ENCODE measurements at places on chromosomes 1 and 21.

DNA sequence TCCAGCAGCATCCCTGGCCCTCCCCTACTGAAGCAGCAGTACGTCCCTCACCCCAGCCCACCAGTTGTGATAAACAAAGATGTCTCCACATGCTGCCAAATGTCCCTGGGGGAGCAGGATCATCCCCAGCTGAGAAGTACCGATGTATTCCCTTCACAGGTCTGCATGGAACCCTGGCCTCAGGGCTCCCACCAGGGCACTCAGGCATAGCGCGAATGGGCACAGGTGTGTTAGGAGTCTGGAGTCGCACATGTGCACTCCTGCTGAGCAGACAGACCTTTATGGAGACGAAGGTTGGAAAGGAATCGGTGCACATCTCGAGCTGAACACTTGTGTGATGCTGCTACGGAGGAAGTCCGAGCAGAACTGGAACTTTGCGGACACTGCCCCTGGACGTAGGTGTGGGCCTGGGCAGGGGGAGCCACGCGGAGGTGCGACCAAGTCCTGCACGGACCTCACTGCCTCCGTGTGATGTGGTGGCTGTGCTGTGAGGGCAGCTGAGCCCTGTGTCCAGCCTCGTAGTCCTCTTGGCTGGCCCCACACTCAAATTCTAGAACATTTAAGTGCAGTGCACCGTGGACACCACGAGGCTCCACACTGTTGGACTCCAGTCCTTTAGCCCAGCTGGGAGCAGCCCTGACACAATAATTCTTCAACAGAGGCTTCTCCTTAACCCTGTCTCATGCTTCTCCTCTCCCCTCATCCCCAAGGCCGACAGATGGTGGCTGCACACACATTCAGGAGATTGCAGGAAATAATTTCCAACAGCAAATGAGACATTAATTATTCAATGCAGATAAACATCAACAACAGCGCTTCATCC lies 43.4 kb downstream of the RSPH1 start:
- DNase-seq, result no peak

DNA sequence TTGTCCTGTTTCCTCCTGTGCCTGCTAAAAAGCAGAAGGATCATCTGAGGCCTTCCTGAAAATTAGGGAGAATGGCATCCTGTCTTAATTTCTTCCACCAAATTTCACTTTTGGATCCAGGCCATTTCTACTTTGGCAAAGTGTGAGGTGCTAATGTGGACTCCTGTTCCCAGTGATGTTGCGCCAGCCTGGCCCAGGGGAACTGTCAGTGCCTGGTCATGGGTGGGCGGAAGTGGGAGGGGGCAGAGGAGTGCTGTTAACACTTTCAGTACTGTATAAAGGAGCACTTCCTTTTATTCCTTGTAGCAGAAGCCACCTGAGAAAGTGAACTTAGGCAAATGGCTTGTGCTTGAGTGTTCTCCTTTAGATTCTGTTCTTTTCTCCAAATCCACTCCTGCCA lies 19.9 kb downstream of the ELAPOR1 start:
- DNase-seq, result no peak

- peak; percentile 34 for DNase-seq
Measured at GRCh38 chr1:9852410-9853248, 28.9 kb upstream of the CLSTN1 start.

DNA sequence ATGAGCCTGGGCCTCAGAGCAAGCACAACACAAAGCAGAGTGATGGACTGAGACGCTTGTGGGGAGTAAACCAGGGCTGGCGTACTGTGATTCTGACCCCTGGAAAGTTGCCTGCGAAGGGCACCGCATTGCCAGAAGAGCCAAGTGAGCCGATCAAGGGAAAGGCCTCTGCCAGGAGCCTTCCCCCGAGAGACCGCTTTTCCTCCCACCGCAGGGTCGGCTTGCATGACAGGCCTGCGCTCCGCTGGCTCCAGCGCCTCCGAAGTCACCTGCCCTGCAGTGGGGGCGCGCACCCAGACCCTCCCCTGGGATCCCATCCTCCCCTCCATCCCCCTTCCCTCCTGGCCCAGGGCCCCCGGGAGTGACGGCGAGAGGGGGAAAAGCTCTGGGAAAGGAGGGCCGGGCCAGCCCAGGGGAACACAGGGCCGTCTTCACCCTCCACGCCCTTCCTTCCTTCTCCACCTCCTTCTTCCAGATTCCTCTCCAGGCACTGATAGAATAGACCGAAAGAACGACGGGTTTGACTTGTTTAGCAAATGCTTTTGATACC lies 165.0 kb downstream of the TRIM33 start:
- DNase-seq, result peak; percentile 77

DNA sequence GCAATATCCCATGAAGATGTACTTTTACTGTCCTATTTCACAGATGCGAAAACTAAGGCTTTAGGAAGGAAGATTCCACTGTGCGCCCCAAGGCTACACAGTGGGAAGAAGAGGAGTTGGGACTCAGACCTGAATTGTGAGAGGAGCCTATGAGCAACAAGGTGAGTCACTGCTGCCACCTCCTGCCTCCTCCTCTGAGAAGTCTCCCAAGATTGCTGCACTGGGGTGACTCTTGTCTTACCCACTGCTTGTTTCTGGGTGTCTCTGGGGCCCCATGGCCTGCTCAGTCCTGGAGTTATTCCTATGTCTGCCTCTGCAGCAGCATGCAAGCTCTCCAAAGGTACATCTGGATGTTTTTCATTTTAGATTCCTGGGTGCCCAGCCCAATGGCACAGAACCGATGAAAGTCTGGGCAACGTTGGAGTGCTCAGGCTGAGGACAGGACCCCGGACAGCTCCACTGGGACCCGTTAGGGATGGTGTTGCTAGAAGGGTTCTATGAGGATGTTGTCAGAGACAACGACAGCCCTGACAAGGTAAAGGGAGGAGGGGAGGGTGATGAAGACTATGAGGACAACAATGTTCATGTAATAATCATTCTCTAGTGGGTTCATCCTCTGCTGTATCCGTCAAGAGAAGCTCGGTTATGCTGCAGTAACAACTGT lies 11.0 kb upstream of the C1QA start:
- peak; percentile 38 for DNase-seq

DNA sequence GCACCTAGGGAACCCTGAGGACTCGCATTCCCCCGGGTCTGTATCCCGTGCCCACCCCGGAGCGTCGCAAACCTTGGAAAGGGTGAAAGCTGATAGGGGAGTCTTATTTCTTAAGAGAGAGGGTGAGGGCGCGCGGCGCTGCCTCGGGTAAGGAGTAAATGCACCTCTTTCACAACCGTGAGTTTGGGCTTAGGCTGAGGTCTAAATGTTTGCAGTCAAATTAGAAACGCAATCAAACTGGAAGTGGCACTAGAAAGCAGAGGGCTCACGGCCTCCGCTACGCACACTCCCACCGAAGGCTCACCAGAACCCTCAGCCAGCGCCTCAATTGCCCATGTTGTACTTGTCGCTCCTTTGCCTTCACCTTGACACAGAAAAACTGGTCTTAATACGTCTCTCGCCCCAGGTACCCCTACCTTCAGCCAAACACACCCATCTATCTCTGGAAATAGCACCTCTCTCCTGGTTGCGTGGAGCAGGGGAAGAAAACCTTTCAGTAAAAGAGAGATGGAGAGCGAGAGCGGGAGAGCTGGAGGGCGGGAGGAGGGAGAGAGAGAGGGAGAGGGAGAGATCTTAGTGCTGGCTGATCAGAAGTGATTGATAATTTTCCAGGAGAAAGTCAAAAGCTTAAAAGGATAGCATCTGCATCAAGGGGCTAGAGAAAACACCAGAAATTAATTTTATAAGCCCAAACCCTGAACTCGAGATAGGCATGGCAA lies 1.7 kb upstream of the HLX start:
- DNase-seq, result peak; percentile 73

DNA sequence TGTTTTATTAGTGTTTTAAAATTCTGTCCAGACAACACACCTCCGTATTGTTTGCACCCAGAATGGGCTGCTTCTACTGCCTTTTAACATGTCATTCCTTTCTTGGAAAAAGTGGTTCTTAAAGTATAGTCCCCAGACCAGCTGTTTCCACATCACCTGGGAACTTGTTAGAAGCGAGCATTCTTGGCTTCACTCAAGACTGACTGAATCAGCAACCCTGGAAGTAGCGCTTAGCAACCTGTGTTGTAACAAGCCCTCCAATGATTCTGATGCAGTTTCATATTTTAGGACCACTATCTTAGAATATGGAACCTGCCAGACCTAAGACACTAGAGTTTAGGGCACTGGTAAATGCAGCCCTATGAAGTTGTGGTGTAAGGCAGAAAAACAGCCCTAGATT lies 6.0 kb upstream of the PPIE start:
- DNase-seq, result no peak

- DNase-seq, result no peak
Measured at GRCh38 chr1:198276241-198276640, 119.4 kb downstream of the NEK7 start.

DNA sequence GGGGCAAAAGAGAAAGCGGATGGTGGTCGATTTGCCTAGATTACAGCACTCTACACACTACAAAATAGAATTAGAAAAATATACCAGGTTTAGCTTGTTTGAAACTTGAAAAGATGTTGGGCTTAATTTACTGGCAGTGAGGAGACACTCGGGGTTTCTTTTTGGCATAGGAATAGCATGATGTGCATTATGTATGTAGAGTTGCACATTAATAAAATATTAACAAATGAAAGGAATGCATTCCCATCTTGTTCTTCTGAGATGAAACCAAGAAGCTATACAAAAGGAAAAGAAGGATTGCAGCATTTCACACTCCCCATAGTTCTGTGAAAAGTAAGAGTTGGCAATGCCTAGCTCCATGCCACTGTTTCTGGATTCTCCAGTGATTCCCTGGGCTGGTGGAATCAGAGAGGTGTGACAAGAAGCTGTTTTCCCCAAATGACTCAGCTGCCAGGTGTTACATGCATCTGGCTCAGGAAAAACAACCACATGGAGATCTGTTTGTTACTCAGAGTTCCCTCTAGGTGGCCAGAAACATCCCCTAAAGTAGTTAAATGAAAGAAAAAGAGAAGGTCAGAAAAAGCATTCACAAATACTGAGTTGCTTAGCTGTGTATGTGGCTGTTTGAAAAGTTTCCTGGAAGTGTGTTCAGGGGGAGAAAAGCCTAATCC lies 115.6 kb downstream of the UCK2 start:
- DNase-seq, result no peak

GRCh38 chr1:210257698-210258529 lies 25.3 kb downstream of the SERTAD4 start:
- DNase-seq, result no peak

DNA sequence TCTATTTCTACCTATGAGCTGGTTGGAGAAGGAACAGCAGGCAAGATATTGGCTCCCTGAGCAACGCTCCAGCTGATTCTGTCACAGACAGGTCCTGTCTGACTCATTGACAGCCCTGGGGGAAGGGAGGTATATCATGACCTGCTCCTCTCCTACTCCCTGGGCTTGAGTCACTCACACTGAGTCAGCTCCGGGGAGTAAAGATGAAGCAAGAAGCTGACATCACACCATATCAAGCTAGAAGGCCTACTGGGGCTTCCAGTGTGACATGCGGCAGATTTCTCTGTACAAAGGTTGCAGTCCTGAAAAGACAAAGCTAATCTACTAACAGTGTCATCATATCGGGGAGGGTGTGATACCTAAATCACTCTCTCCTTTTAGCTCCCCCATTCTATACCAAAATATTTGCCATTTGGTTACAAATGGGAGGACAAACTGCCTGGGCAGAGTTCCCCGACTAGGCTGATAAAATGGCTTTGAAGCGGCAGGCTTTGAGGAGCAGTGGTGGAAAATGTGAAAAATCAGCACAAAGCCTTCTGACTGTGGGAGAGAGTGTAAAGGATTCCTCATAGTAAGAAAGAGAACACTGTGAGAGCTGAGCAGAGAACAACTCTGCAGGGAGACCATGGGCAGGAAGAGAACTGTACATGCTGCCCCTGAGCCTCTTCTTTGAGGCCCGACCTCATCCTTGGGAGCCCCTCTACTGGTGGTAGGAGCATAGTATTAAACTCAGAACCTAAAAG lies 15.5 kb downstream of the PI4KB start:
- DNase-seq, result no peak

GRCh38 chr1:236741753-236742152 lies 53.3 kb upstream of the MTR start:
- no peak for DNase-seq

DNA sequence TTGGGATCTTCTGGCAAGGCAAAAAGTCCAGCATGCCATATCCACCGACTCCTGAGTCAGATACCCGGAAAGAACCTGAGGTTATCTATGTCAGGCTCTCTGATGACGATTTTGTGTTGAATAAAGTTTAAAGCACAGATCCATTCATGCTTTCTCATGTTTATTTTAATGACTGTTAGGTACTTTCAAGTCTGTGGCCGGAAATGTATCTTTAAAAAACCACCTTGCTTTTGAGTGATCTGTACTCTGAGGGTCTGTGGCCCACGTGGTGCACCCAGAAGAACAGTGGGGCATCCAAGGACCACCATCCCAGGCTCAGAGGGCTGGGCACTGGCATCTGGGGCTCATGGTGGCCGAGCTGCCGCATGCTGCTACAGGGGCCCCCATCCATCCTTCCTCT lies 30.1 kb upstream of the VASH2 start:
- DNase-seq, result no peak

- DNase-seq, result peak; percentile 69
Measured at GRCh38 chr1:54309631-54310366, 96.4 kb downstream of the SSBP3 start.

- no peak for DNase-seq
Measured at GRCh38 chr1:30511106-30511505, 212.3 kb downstream of the MATN1 start.

- DNase-seq, result no peak
Measured at GRCh38 chr1:61782771-61783170, 40.5 kb downstream of the PATJ start.

DNA sequence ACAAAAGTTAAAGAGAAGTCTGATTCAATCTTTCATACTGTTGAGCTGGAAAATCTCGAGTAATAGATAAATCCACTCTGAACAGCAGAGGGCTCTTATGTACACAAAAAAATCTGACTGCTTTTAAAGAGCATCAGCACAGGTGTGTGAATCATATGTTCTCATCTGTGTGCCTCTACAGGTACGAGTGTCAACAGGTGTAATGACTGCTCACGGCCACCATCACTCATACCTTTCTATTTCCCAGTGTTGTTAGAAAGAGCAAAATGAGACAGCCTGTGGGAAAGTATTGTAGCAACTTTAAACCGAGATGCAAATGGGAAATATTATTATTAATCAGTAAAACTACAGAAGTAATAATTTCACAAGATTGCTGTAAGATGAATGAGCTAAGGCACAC lies 49.0 kb upstream of the SCAF4 start:
- no peak for DNase-seq

- no peak for DNase-seq
Measured at GRCh38 chr1:42793824-42794223, 9.0 kb downstream of the TMEM269 start.

All from eye (tissue), 1 donor.